GM19239 (cell line): ENCODE measurements at places on chromosomes 1 and 21.

- DNase-seq, result no peak
Observed at GRCh38 chr1:211968200-211968834, 67.0 kb downstream of the INTS7 start.

GRCh38 chr1:154265586-154265985 lies 6.8 kb upstream of the HAX1 start:
- no peak for DNase-seq

DNA sequence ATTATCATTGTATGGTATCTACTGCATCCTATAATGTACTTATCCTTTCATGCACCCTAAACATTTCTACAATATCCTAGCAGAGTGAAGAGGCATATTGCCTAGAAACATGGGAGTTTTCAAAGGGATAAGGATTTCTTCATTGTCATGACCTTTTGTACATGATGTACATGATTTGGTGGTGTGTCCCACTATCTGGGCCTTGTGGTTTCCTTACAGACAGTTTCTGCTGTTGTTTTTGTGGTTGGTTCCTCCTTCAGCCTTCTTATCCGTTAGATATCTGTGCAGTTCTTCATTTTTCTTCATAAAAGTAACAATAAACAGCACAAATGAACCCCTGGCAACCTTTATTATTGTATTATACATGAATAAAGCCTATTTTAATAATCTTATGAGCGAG lies 70.4 kb upstream of the BACH1 start:
- no peak for DNase-seq

- no peak for DNase-seq
Observed at GRCh38 chr1:1014799-1015681, 1.7 kb downstream of the ISG15 start.

DNA sequence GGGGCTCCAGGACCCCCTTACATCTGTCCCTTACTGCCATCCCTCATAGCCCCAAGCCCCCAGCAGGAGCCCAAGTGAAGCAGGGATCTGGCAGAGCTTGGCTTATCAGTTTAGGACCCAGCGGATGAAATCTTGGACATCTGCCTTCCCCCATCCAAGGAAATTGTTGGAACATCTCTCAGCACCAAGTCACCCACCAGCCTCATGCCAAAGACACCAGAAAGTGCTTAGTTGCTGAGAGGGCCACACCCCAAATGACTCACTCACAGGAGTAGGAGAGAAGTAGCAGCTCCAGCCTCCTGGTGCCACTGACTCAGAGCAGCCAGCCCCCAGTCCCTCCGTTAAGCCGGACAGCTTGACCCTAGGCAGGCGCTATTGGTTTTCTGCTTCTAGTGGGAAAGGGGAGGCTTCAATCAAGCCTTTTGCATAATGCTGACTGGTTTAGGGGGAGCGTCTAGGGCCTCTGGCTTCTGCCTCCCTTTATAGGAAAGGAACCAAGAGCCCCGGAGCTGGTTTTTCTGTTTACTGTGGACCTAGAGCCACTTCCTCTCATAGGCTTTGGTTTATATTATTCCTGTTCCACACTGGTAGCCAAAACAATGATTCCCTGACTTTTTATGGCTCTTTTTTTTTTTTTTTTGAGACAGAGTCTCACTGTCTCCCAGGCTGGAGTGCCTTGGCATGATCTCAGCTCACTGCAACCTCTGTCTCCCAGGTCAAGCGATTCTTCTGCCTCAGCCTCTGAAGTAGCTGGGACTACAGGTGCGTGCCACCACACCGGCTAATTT lies 114.2 kb upstream of the IPO9 start:
- DNase-seq, result no peak

DNA sequence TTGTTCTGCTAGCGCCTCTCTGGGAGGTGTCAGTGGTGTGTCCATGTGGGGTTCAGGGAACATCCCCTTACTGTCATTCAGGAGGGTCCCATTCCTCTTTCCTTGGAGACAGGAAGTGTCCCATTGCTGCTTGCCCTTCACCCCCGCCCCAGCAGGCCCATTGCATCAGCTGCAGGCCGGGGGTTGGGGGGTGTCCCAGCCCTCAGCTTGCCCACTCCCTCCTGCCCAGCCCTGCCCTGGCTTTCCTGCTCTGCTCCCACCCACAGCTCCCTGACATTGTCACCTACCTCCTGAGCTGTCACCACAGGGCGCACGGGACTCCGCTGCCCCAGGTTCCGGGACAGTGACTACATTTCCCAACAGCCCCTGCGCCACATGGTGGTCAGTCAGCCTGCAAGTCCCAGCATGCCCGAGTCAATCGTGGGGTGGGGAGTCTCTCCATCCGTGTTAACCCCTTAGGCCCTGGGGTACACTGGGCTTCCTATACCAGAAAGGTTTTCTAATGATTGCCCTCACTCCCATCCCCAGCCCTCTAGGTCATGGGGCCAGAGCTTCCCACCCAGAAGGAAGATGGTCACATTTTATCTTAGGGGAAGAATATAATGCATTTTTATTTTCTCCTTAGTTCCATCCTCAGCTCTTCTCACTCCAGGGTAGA lies at the start of gene INPP5B:
TSS of gene INPP5B (minus strand) at position 351 of the 658 bp plus-strand sequence. CDS start 745 bp downstream, outside the sequence.
- DNase-seq, result peak; percentile 96

DNA sequence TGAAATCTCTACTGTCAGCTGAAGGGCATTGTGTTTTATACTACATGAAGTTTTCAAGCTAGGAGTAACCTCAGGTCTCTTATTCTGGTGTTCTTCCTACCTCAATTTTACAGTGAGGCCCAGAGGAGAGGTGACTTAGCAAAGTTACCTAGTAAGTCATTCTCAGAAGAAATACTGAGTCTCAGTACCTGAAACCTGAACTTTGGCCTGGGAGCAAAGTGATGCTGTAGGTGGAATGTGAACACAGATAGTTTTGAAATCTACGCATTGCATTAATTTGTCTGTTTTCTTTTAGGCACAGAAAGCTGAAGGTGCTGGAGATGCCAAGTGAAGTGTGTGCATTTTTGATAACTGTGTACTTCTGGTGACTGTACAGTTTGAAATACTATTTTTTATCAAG lies 2.6 kb downstream of the HMGN2 start:
- no peak for DNase-seq

GRCh38 chr1:32465578-32465933 lies 684 bp downstream of the ZBTB8B start:
- no peak for DNase-seq
